ENCODE measurements at places on chromosomes 3 and 15.

DNA sequence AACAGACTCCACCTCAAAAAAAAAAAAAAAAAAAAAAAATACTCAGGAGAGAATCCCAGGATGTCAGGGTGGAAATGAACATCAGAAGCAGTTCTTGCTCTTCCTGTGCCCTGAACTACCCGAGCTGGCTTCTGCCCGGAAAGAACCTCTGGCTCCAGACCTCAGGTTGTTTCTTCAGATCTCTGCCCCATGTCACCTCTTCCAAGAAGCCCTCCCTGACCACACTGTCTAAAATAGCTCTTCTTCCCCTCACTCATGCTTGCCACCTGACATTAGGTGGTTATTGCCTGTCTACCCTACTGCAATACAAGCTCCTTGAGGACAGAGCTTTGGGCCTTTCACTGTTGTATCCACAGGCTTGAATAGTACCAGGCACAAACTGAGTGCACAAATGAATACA lies 8.2 kb downstream of the TKT start:
- DNase-seq = no peak

- no peak for DNase-seq
Measured at GRCh38 chr3:113844622-113845222, 6.1 kb downstream of the GRAMD1C start.

DNA sequence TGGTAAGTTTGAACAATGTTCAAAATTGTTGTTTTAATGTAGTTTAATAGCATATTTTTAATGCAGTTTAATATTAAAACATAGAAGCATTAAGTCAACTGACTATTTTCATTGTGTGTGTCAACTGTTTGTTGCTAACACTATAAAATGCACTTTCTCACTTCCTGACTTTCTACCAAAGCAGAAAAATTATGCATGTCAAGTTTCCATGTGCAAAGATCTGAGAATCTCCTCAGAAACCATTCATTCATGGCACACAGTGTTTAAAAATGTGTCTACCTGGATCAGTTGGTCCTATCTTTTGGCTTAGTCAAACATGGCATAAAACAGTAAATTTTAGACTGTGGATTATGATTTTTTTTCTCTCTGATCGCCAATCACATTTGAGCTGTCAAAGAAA lies 156.0 kb downstream of the PLD1 start:
- DNase-seq = no peak

GRCh38 chr15:82058517-82059204 lies 12.8 kb upstream of the MEX3B start:
- DNase-seq = no peak

DNA sequence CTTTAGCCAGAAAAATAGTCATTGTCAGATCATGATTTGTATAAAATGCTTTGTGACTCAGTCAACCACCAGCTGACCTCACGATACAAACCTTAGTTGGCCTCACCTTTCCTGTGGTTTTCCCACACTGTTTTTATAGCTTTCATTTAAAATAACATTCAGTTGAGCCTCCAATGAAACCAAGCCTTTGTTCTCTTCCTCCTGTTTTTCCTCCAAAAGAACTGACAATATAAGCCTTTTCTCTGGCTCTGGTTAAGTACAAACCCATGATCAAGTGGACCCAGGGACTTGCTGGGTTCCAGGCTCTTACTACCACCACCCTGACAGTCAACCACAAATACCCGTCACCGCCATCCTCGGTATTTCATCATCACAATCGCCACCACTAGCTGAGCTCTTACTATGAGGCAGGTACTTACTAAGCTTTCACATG lies 81.7 kb downstream of the TAMM41 start:
- DNase-seq = peak; percentile 29

DNA sequence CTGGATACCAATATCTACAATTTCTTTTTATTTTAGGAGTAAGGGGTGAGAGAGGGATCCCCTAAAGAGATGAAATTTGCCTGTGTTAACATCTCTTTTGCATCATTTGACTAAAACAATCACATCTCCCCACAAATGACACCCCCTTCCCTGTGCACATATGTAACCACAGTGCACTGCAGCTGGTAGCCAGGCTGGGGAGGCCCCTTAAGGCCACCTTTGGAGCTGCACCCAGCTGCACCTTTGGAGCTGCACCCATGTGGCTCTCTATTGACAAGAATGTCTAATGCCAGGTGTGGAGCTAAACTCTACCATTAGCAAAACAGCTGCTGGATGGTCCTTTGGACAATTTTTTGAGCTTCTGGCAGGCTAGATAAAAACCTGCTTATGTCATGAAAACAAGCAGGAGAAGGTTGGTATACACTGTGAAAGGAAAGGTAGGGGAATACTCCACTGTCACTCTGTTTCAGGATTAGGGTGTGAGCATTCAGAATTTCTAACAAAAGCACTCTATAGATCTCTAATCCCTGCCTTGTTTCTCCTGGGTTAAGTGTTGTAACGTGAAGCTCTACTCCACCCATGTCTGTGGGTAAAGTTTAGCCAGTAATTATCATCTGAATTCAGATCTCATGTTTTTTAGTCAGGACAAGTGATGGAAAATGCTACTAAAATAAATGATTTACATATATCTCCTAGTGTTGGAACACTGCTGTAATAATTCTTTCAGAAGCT lies 52.1 kb downstream of the TFG start:
- DNase-seq = no peak

DNA sequence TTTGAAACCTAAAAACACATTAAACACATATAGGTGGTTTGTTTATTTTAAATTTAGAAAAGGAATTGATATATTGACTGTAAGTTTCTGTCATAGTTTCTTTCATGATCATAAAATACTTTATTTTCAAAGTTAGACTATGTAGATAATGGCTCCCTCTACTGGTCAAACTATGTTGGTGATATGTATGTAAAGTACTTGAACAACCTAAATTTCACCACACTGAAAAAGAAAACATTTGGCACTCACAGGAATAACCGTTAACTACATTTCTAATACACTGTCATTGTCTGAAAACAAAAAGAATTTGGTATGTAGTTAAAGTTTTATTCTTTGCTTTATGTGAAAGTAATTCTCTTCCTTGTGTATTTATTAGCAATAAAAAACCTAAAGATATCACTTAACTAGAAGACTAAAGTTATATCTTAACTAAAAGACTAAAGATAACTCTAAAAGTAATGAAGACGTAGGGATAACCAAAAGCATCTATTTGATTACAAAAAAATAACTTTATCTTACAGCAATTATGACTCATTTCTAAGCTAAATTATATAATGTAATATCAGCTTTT lies 427.5 kb downstream of the VGLL3 start:
- DNase-seq = peak; percentile 5

- DNase-seq = no peak
Measured at GRCh38 chr3:141239511-141240281, 8.1 kb downstream of the PXYLP1 start.

DNA sequence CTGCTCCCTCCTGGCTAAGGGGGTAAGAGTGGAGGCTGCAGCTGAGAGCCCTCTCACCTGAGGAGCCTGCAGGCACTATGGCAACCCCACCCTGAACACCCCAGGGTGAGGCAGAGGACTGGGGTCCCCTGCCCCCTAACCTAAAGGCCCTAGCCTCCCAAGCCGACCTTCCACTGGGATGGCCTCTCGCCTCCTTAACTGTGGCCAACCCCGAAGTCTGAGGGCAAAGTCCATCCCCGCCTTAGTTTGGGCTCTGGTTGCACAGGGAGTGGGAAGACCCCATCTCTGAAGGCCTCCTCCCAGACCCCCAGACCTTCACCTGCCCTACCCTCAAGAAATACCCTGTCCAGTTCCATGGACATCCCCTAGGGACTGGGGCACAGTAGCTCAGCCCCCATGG lies 100.6 kb upstream of the PRR23E start:
- no peak for DNase-seq

- no peak for DNase-seq
Measured at GRCh38 chr15:72086920-72087648, 30.9 kb downstream of the MYO9A start.

DNA sequence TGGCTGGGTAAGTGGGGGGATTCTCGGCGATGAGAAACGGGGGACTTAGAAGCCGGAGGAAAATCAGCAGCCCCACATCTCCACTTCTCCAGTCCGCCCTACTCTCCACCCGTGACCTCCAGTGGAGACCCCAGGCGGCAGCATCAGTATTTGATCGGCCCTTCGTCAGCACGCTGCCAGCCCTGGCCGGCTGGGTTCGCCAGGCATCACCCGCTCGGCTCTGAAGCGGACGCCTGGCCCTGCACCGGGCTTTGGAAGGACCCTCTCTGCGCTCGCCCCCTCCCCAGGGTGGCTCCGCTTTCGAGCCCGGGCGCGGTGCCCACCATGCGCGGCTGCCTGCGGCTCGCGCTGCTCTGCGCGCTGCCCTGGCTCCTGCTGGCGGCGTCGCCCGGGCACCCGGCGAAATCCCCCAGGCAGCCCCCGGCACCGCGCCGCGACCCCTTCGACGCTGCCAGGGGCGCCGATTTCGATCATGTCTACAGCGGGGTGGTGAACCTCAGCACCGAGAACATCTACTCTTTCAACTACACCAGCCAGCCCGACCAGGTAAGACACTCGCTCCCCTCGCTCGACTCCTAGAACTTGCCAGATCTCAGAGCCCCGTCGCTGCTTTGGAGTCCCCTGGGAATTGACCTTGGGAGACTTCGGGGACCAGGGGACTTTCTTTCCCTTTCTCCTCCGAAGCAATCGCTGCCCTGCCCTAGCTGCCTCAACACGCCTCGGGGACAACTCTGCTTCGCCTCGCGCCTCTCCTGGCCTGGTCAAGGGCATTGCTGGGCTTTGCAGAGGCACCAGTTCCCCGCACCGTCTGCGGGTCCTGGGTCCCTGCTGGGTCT lies 561 bp downstream of the SIDT1 start:
- no peak for DNase-seq

DNA sequence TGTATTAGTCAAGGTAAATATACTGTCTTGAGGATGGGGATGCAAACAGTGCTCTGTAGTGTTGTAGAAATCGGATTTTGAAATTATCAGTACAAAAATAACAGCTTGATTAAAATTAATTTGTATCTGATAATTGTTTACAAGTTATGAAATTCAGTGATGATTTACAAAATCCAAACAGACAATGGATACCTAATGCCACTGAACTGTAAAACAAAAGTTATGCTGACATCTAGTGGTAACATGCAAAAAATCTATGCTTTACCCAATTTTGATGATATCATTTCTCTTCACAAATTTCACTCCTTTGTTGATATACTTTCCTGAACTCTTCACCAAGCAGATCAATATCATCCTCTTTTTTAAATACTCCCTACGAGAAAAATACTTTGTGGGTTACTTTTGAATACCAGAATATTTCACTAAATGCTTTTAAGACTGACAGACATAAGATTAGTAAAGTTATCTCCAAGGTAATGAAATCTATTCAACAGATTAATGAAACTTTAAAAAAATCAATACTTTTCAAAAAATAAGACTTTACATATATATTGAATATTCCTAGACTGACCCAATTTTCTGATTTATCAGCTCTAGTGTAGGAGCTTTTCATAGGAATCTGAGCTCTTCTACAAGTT lies 36.0 kb downstream of the MNS1 start:
- DNase-seq = peak; percentile 10

DNA sequence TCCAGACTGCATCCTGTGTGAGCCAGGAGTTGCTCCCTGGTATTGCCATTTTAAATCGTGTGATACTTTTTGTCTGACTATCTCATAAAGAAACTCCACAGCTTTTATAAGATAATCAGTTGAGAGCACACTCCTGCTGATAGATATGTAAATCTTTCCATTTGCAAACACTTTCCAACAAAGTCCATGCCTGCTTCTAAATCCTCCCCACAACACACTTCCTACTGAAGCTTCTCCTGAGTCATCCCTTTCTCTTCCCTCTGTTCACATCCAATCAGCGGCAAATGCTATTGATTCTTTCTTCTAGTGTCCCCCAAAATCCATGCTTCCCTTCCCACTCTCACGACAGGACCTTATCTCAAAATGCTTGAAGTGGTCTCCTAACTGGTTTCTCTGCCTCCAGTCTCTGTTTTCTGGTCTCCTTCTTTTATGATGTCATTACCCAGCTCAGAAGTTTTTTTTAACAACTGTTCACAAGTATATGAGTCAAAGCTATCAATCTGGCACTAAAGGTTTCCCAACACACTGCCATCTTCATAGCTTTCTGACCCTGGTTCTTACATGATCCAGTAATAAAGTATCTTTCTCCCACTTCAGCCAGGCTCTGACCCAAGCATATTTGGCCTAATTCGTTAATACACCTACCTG lies 4.5 kb upstream of the WWTR1 start:
- no peak for DNase-seq

DNA sequence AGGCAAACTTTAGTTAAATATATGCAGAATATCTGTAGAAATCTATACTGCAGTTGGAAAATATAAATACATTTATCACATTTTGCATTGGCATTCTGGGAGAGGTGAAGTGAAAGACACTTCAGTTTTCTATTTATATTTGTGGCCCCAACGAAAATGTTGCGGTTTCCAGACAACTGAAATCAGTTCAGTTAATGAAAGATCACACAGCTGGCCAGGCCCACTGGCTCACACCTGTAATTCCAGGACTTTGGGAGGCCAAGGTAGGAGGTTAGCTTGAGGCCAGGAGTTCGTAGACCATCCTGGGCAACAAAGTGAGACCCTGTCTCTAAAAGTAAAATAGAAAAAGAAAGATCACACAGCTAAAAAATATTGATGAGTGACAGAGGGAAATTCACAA lies 11.9 kb upstream of the CLASP2 start:
- no peak for DNase-seq

DNA sequence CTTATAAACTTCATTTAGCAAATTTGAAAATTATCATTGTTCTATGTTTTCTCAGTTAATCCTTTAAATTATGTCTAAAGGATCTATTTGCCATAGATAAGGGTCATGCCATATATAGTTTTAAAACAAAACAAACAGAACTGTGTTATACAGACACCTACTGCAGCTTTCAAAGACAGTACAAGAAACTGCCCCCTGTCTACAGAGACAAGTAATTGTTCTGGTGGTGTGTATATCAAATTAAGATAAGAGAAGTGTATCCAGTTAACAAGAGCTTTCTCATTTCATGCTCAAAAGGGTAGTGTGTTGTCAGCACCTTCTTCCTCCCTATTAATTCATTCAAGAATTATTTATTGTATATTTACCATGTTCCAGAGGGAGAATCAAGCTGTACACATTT lies 201.2 kb downstream of the FMN1 start:
- no peak for DNase-seq

GRCh38 chr15:50786871-50787270 lies 21.4 kb upstream of the SPPL2A start:
- DNase-seq = no peak

DNA sequence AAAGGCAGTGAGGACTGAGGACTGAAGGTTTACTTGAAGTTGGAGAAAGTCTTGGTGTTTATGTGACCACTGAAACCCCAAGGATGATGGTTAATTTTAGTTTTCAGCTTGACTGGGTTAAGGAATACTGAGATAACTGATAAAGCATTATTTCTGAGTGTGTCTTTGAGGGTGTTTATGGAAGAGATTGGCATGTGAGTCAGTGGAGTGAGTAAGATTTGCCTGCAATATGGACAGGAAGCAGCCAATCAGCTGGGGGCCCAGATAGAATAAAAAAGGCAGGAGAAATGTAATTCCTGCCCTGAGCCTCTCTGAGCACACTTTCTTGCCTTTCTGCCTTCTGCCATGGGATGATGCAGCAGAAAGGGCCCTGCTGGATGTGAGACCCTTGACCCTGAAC lies 92.4 kb downstream of the KBTBD8 start:
- DNase-seq = peak; percentile 14

- DNase-seq = no peak
Measured at GRCh38 chr3:30167541-30168011, 438.8 kb upstream of the TGFBR2 start.

- DNase-seq = no peak
Measured at GRCh38 chr3:167972502-167972901, 123.2 kb downstream of the GOLIM4 start.

- no peak for DNase-seq
Measured at GRCh38 chr3:196189566-196190347, 21.4 kb downstream of the ZDHHC19 start.
